HT1080 (cell line): ENCODE measurements at places on chromosomes 7 and 10.

DNA sequence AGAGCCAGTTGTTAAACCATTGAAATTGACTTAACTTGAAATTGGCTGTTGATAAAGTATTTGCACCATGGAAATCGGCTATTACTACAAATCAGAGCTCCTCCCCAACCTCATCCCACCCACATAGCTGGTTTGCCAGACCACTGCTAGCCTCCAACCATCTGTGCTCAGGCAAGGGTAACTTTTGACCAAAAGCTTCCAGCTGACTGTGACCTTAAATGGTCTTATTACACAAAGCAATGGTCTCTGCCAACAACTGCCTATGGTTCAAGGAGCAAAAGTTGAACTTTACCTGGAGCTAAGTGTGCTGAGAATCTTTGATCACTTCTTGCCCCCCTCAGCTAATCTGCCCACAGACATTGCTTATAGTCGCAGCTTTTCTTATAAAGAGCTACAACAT lies 48.5 kb upstream of the ADRB1 start:
- DNase-seq: no peak

GRCh38 chr10:83248106-83248631 lies 891.1 kb upstream of the GHITM start:
- DNase-seq: no peak

DNA sequence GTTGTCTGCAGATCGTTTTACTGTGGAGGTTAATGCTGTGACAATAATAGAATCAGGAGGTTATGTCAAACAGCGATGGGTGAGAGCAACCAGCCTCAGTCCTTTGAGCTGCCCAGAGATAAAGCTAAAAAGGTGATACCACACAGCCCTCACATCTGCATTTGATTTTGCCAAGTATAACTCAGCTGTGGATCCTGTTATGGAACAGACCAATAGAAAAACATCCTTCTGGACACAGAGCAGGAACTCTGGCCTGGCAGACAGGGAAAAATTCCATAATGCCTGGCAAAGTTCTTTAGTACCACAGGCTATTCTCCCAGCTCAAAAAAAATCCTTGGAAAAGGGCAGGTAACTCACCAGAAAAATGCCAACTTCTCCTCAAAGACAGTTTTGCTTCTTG lies 87.1 kb upstream of the PDLIM1 start:
- DNase-seq: no peak

DNA sequence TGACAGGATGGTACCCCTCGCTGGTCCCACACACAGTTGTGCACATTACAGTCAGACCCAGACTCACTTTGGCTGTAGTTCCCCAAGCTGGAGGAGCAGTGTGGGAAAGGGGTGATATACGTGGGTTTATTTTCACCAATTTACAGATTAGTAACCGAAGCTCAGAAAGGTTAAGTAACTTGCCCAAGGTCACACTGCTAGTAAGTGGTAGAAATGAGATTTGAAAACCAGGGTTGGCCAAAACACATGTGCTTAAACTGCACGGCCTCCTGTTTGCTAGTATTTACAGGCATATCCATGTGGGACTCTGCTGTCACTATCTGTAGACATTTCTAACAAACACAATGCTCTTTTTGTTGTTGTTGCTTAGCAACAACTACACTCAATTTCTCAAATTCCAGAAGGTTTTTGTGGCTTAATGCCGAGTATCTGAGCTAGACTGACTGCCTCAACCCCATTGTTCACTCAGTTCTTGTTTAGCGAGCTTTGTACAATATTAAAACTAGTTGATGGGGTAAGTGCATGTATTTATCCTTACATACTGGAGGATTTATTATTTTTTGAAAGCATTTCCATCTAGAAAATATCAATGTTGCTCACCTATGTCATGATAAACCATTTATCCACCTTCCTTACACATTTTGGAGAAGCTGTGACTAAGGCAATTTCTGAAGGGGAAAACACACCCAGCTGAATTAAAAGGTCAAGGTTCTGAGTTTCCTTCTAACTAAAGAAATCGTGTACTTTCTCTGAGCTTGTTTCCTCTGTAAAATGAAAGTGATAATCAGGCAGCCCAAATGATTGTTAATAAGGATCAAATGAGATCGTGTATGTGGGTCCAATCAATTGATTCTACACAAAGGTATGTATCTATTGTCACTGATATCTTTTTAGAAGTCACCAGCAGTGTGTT lies 5.3 kb upstream of the TMEM139 start:
- peak; percentile 73 for DNase-seq

DNA sequence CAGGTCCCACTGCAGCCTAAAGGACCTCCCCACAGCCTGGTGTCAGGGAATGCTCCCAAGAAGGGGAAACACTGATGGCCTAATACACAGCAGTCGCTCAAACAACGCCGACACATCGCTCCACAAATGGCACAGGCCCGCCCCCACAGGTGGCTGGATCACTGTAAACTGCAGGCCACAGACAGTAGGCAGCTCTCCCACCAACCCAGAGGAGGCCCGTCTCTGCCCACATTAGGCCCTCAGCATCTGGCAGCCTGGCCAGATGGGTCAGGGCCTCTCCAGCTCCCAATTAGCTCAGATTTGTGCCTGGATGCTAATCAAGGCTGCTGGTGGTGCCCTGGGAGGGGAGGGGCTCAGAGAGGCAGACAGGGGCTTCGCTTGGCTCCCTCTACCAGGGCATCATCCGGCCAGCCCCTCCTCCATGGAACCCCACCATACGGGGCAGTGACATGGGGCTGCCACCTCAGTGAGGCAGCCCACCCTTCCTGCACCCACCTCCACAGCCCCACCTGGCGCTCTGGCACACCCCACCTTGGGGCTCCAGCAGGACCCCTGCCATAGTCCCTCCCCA lies 42.7 kb downstream of the CAMK2B start:
- DNase-seq: no peak

- DNase-seq: peak; percentile 72
These were observed 1011.2 kb upstream of the GHITM start for GRCh38 chr10:83127942-83128575.

DNA sequence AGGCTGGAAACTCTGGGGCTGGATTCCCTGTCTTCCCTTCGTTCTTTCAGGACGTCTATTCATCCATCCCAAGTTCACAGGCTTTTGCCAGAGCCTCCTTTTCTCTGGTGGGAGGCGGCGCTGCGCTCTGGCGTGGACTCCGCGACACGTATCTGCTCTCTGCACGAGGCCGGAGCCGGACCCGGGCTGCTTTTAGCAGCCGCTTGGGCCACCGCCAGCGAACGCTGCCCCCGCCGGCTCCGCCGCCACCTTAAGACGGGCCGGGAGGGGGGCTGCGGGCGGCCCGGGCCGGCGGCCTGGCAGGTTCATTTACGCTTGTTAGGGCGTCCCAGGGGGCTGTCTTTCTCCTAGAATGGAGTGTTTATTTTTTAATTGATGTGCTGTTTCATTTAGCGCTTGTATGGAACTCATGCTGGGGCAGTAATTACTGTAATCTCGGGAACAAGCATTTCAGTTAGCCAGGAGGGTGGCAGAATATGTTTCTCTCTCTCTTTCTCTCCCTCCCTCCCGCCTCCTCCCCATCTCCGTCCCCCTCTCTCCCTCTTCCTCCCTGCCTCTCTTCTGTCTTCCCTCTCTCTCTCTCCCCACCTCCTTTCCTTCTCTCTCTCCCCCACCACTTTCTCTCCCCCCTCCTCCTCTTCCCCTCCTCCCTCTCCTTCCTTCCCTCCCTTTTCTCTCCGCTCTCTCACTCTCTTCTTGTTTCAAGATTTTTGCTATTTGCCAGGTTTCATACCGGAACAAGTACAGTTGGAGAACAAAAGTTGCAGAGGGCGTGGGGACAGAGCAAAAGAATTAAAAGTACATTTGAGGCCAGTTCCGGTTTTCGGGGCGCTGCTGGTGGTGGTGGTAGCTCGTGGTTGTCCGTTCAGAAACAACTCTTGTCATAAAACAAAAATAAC lies 1.3 kb upstream of the FZD8 start:
- DNase-seq: peak; percentile 58

DNA sequence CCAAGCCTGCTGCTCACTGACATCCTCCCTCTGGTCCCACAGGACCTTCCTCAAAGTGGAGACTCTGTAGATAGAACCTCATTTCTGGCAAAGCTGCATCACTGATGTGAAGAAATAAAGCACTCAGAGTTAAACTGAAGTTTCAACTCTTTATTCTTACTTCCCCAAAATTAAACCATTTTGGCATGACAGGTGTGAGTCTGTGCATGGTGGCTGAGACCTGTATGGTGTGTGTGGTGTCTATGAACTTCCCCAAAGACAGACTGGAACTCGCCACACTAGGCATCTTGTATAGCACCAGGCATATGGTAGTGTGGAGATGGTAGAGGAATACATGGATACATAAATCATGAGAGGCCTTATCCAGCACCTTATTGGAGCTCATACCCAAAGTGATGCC lies 6.6 kb upstream of the WDFY4 start:
- DNase-seq: no peak

- DNase-seq: peak; percentile 72
These were observed 1.8 kb upstream of the CCDC6 start for GRCh38 chr10:59907918-59908807.
